ENCODE measurements at places on chromosomes 11 and 22.
A peak's percentile ranks its signal among the peaks of the same experiment; 100 is the strongest.

- DNase-seq = no peak
These were observed 26.0 kb upstream of the FADD start for GRCh38 chr11:70176940-70177689.

DNA sequence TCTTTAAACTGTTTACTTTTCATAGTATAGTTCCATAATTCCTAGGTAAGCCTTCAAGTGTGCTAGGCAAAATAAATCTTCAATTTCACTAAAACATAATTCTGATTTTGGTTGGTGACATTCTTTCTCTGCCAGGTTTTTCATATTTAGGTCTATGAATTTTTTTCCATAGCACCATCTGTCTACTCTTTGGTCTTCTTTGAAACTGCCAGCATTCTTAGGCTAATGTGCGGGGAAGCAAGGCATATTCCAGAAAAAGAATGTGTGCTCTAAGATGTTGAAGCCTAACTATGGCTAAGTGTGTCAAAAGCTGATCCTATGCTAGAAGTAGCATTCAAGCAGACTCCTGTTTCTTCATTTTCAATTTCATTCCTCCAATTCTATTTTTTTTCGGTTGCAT is 213.9 kb upstream of the C11orf87 start:
- DNase-seq = no peak

DNA sequence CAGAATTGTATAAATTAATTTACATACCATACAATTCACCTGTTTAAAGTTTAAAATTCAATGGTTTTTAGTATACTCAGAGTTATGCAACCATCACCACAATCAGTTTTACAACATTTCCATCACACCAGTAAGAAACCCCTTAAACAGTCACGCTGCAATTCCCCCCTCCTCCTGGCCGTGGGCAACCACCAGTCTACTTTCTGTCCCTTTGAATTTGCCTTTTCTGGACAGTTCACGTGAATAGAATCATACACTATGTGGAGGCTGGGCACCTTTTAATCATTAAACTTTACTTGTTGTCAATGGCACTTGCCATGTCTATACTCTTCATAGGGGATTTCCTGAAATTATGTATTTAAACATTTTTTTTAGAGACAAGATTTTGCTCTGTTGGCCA is 20.1 kb upstream of the SWAP70 start:
- DNase-seq = no peak

DNA sequence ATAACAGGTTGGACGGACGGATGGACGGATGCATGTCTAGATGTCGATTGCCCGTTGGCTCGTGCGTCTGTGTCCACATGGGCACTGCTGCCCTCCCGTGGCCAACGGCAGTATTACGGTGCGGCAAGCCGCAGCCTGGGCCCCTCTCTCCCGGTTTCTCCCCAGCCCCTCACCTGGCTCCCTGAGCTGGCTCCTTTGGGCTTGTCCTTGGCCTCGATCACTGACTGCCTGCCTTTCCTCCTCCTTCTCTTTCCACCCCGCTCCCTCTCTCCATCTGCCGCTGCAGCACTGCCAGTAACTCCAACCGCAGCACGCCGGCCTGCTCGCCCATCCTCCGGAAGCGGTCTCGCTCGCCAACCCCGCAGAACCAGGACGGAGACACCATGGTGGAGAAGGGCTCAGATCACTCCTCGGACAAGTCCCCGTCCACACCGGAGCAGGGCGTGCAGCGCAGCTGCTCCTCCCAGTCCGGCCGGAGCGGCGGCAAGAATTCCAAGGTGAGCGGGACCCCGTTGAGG is 77.3 kb downstream of the SCN3B start:
- DNase-seq = peak; percentile 66

DNA sequence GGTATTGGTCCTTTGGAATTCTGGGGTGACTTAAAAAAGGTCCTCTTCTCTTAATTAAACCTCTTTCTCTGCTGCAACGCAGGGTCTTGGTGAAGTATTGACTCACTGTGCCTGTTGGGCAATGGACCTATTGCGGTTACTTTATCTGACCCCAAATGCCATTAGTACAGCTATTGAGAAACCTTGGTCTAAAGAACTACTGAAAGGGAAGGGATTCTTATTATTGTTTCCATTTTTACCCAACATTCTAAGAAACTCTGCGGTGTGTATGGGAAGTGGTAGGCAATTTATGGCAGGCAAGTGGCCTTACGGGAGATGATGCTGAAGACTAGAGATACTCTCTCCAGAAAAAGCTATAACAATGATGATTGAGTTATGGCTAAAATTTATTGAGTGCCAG is 12.5 kb downstream of the SLC6A5 start:
- no peak for DNase-seq

DNA sequence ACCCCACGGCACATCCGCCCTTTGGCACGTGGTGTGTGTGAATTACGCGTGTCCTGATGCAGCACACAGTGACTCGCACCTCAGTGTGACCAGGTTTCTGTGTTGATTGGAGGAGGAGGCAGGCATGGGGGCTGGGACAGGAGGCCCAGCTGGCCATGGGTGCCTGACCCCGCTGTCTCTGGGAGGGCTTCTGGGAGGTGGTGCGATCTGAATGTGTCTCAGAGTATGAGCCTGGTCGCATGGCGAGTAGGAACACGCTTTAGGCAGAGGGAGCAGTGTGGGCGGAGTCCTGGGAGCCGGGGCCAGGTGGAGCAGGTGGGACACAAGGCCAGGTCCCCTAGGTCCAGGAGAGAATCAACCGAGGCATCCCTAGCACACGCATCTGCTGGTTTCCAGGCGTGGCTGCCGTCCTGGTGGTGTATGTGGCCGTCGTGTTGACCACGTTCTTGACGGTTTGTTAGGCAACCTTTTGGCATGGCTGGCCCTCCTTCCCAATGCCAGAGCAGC is 5.7 kb downstream of the GRAMD4 start:
- no peak for DNase-seq

DNA sequence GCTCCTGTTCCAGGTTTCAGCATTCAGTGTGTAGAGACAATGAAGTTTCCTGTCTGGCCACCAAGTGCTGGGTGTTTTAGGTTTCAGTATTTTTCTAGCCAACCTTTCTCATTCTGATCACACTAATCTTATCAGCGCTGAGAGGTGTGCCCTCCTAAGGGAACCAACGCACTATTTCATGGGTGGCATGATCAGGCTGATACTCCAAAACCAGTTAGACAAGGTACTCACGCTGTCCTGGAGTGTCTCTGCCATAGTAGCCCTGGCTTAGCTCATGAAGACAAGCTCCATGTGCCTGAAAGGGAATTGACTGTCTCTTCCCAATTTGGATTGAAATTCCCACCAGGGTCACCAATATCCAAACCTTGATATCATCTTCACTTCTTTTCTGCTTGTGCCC is 8.0 kb upstream of the RAB38 start:
- no peak for DNase-seq

DNA sequence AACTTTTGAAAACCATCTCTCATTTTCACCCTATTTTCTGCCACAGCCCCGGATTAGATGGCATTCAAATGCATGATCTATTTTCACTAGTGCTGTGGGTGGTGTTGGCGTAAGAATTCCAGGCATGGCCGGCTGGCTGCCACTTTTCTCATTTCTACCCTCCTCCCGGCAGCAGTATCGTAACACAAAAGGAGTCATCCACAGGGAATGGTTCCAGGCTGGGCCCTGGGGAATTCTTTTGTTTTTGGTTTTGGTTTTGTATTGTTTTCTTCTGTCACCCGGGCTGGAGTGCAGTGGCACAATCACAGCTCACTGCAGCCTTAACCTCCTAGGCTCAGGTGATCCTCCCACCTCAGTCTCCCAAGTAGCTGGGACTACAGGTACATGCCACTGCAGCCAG is 13.8 kb downstream of the JAML start:
- DNase-seq = no peak

- no peak for DNase-seq
These were observed 6.1 kb downstream of the NUP50 start for GRCh38 chr22:45169591-45170466.

DNA sequence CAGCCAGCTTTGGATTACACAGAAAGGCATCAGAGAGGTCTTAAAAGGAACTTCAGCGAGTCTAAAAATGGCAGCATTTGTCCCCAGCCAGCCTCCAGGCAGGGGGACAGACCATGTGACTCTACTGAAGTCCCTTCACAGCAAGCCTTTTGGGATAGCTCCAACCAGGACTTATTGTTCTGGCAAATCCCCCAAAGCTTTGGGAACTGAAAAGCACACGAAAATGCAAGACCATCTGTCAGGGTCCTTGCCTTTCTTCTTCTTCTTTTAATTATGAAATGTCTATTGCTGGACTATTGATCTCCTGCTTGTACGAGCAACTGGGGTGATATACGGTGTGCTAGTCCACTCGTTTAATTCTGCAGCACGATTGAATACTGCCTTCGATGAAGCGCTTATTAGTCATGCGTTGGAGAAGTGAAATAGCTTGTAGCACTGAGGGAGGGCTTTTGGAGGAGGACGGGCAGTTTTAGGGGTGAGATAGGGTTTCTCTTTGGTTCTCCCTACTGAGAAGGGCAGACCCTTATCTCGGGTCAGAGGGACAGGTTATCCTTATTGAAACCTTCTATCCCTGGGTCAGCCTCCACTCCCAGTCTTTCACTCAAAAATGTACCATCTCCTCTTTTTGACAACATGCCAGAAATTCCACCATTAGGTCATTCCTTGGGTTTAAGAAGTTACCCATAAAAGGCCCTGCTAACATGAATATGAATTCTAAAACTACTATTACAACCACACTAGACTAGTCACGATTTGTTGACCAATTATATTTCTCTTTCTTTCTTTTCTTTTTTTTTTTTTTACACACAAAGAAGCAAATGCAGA is 416.4 kb downstream of the MIAT start:
- DNase-seq = no peak

GRCh38 chr11:68950270-68950669 is 30.5 kb downstream of the MRGPRD start:
- DNase-seq = no peak

GRCh38 chr22:46734830-46735453 is 3.1 kb downstream of the CERK start:
- DNase-seq = no peak

DNA sequence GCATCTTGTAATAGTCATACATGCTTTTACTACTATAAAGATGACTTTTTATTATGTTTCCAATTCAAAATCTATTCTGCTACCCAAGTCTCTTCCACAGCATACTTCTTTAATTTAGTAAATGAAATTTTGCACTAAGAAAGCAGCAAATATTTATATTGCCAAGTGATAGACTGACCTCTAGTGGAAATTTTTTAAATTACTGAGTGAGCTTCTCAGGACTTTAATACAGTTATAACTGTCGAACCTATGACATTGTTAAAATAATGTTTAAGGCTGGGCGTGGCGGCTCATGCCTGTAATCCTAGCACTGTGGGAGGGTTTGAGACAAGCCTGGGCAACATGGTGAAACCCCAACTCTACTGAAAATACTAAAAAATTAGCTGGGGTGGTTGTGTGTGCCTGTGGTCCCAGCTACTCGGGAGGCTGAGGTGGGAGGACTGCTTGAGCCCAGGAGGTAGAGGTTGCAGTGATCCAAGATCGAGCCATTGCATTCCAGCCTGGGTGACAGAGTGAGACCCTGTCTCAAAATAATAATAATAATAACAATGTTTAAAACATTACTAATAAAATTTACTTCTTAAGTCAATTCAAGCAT is 27.3 kb downstream of the STK33 start:
- DNase-seq = peak; percentile 48

- DNase-seq = no peak
These were observed 7.3 kb upstream of the TP53AIP1 start for GRCh38 chr11:128949791-128950454.

DNA sequence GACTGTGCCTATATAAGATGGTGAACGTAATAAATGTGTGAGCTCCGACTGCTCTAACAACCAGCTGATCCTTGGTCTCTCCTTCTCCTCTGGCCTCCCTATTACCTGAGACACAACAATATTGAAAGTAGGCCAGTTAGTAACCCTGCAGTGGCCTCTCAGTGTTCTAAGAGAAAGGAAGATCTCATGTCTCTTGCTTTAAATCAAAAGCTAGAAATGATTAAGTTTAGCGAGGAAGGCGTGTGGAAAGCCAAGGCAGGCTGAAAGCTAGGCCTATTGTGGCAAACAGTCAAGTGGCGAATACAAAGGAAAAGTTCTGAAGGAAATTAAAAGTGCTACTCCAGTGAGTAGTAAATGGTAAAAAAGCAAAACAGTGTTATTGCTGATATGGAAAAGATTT is 39.5 kb downstream of the HIPK3 start:
- no peak for DNase-seq

- no peak for DNase-seq
These were observed 27.5 kb downstream of the KIAA0930 start for GRCh38 chr22:45212992-45213751.
